SJSA1 (cell line): ENCODE measurements at places on chromosomes 5 and 9. TPM values are rescaled to one million over a fixed set of nuclear protein-coding genes. Genes with fewer than 3 reads are reported as not detected.

The STARD4 gene
- 38.9 and 53.9 TPM in 2 replicates for total RNA-seq

The OLFM1 gene
- 23.4 and 35.0 TPM in 2 replicates for total RNA-seq

The FGF18 gene
- 0.21 TPM in 1 of 2 replicates, not detected in the other for total RNA-seq

The AMBP gene
- total RNA-seq = 0.37 and 0.53 TPM in 2 replicates

- no peaks in the 10 kb centered on the region for H3K4me1 ChIP-seq
- H3K36me3 ChIP-seq = no peaks in the 10 kb centered on the region
- H3K27me3 ChIP-seq = no peaks in the 10 kb centered on the region; the same call in 1 of the 2 replicates
- no peak overlapping the region for H3K4me3 ChIP-seq
- DNase-seq = no peak
- no peak overlapping the region for H3K27ac ChIP-seq
Measured at GRCh38 chr5:58827463-58827862, 244.6 kb downstream of the RAB3C start.

- H3K27me3 ChIP-seq = no peaks in the 10 kb centered on the region
- H3K36me3 ChIP-seq = no peaks in the 10 kb centered on the region
- no peak for DNase-seq
- H3K27ac ChIP-seq = no peak overlapping the region
- H3K4me1 ChIP-seq = peaks cover 14% of the 10 kb centered on the region
Measured at GRCh38 chr9:69131682-69132081, 42.4 kb upstream of the TJP2 start.

GRCh38 chr5:123279136-123279535 is 144.1 kb downstream of the CEP120 start:
- no peaks in the 10 kb centered on the region for H3K36me3 ChIP-seq
- H3K4me1 ChIP-seq = peaks cover 17% of the 10 kb centered on the region
- H3K27me3 ChIP-seq = 0 out of 2 replicates have a peak, but pooled peaks cover 5% of the 10 kb centered on the region

- no peaks in the 10 kb centered on the region for H3K36me3 ChIP-seq
- no peak for DNase-seq
- no peaks in the 10 kb centered on the region for H3K4me1 ChIP-seq
- H3K27ac ChIP-seq = no peak overlapping the region
- H3K4me3 ChIP-seq = no peak overlapping the region
- no peaks in the 10 kb centered on the region for H3K27me3 ChIP-seq
Measured at GRCh38 chr5:93735378-93735777, 6.0 kb downstream of the POU5F2 start.

- DNase-seq = no peak
- peaks cover 70% of the 10 kb centered on the region for H3K36me3 ChIP-seq
- no peak overlapping the region for H3K4me3 ChIP-seq
- no peaks in the 10 kb centered on the region for H3K4me1 ChIP-seq
- no peaks in the 10 kb centered on the region for H3K27me3 ChIP-seq
- no peak overlapping the region for H3K27ac ChIP-seq
Measured at GRCh38 chr5:862367-863243, 11.8 kb upstream of the ZDHHC11 start.

DNA sequence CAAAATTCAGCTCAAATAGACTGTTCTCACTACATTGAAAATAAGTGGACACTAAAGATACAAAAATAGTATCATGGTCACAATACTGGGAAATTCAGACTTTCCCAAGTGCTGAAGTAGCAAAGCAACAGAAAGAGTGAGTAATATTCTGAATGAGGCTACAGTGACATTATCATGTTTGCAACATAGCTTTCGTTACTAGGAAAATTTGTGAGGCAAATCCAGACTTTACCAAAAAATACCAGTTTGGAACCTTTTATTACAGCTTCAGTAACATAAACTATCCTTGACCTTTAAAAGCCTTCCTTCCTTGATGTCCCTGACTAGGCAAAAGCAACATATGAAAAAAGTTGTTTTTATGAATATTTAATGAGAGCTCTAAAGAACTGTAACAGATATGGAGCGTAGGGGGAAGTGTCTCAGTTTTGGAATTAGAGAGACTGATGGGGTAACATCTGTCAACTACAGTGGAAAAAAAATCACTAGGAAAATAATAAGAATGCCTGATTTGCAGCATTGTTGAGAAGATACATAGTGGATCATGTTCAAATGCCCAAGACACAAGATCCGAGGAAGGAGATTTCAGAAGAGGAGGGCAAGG is 312.9 kb downstream of the ADGRV1 start:
- H3K36me3 ChIP-seq = no peaks in the 10 kb centered on the region
- H3K27ac ChIP-seq = no peak overlapping the region
- no peaks in the 10 kb centered on the region for H3K4me1 ChIP-seq
- no peak for DNase-seq
- H3K4me3 ChIP-seq = no peak overlapping the region
- no peaks in the 10 kb centered on the region for H3K27me3 ChIP-seq

- H3K4me3 ChIP-seq = no peak overlapping the region
- no peaks in the 10 kb centered on the region for H3K27me3 ChIP-seq
- no peak for DNase-seq
- no peak overlapping the region for H3K27ac ChIP-seq
- no peaks in the 10 kb centered on the region for H3K36me3 ChIP-seq
Measured at GRCh38 chr9:72790989-72791388, 161.9 kb downstream of the ALDH1A1 start.

DNA sequence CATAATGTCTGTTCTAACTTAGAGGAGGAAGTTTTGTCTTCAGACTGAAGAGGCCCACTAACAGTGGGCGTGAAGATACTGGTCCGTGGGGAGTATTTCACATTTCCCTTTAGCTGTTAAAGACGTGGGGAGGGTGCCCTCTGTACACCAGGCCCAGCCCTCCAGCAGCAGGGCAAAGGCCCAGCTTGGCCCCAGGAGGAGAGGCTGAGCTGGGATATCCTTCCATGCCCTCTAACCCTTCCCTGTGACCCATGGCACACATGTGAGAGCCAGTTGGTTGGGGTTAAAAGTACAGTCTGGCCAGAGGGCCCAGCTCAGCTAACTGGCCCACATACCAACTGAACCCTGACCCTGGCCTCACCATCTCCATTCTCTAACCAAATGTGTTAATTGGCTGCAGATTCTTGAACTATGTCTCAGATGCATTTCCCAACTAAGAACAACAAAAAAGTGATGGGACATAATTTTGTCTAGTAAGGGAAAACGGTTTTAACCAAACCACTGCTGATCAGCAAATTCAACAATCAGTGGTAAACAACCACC is 74.4 kb downstream of the LHFPL2 start:
- H3K4me1 ChIP-seq = peaks cover 18% of the 10 kb centered on the region
- H3K27ac ChIP-seq = no peak overlapping the region
- H3K36me3 ChIP-seq = no peaks in the 10 kb centered on the region
- H3K27me3 ChIP-seq = no peaks in the 10 kb centered on the region
- no peak overlapping the region for H3K4me3 ChIP-seq
- no peak for DNase-seq

DNA sequence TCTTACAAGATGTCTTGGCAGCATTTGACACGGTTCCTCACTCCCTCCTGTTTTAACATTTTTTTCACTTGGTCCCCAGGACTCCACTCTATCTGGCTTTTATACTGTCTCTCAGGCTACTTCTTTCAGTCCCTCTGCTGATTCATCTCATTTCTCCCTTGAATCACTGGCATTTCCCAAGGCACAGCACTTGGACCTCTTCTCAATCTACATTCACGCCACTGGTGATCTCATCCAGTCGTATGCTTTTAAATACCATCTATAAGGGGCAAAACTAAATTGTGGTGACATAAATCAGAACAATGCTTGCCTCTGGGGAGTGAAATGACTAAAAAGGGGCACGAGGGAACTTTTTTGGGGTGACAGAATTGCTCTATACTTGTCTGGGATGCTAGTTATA is 47.1 kb downstream of the MAPKAP1 start:
- H3K27ac ChIP-seq = no peak overlapping the region; the same call in 1 of the 2 replicates
- H3K4me1 ChIP-seq = peaks cover 44% of the 10 kb centered on the region
- H3K4me3 ChIP-seq = no peak overlapping the region
- DNase-seq = no peak

DNA sequence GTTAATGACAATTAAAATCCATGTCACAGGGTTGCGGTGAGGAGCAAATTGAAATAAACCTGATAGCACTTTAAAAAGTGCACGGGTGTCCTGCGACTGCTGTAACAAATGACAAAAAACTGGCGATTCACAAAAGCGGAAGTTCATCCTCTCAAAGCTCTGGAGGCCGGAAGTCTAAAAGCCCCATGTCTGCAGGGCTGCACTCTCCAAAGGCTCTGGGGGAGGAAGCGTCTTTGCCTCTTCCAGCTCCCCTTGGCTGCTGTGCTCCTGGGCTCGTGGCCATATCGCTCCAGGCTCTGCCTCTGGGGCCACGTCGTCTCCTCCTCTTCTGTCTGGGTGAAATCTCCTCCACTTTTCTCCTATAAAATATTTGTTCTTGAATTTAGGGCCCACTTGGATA is 273.9 kb upstream of the IRX2 start:
- no peak overlapping the region for H3K27ac ChIP-seq
- H3K36me3 ChIP-seq = no peaks in the 10 kb centered on the region
- no peaks in the 10 kb centered on the region for H3K4me1 ChIP-seq
- no peaks in the 10 kb centered on the region for H3K27me3 ChIP-seq
